Activated T-helper 17 cell treated with anti-CD3 and anti-CD28 coated beads, Interleukin-2, amount 50 U/mL, for 72 hours (primary cell): ENCODE measurements at places on chromosomes 6 and 20. TPM values are rescaled to one million over a fixed set of nuclear protein-coding genes. Genes with fewer than 3 reads are reported as not detected.

- peak; percentile 60 for ATAC-seq
- H3K4me1 ChIP-seq, result no peaks in the 10 kb centered on the region
- H3K27me3 ChIP-seq, result peaks cover 3% of the 10 kb centered on the region
- no peaks in the 10 kb centered on the region for H3K36me3 ChIP-seq
- no peak overlapping the region for H3K27ac ChIP-seq
- H3K4me3 ChIP-seq, result no peak overlapping the region
Observed at GRCh38 chr20:44695674-44696300, 19.4 kb upstream of the CCN5 start.

DNA sequence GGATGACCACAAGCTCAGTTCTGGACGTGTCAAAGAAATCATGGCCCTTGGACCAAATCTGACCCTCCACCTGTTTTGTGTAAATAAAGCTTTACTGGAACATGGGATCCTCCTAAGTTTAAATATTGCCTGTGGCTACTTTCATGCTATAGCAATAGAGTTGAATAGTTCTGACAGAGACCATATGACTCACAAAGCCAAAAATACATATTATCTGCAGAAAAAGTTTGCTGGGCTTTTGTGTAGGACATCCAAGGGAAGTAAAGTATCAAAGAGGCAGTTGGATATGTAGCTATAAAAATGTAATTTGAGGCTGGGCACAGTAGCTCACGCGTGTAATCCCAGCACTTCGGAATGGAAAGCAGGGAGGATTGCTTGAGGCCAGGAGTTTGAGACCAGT, 78.9 kb downstream of the TOX2 start:
- no peak overlapping the region for H3K27ac ChIP-seq
- peaks cover 2% of the 10 kb centered on the region for H3K4me1 ChIP-seq
- H3K27me3 ChIP-seq, result no peaks in the 10 kb centered on the region
- no peak overlapping the region for H3K4me3 ChIP-seq

DNA sequence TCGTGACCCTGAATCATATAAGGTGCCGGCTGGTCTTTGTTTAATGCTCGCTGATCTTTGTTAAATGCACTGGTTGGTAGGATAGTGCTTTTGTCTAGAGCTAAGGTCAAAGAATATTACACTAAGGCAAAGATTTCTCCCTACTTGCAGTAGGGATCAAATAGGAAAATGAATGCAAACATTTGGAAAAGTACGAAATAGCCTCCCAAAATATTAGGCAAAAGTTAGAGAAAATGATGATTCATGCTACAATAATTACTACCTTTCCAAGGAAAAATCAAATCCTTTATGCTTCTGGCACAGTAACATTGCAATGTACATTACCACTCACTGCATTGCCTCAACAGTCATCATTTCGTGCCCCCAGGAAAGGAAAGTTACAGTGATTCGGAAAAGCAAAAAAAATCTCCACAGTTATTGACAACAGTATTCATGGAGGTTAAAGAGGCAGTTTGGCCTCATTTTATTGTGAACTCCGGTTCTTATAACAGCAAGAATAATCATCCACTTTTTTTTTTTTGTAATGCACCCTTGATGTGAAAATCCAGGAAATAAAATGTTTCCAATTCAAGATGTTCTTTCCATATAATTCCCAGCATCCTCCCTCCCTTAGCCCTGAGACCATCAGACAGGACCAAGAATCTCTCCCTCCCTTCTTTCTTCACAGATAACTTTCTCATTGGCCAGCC, 61.7 kb upstream of the ZMYND8 start:
- no peak overlapping the region for H3K4me3 ChIP-seq
- H3K27ac ChIP-seq, result no peak overlapping the region
- no peaks in the 10 kb centered on the region for H3K36me3 ChIP-seq
- H3K4me1 ChIP-seq, result peaks cover 5% of the 10 kb centered on the region

DNA sequence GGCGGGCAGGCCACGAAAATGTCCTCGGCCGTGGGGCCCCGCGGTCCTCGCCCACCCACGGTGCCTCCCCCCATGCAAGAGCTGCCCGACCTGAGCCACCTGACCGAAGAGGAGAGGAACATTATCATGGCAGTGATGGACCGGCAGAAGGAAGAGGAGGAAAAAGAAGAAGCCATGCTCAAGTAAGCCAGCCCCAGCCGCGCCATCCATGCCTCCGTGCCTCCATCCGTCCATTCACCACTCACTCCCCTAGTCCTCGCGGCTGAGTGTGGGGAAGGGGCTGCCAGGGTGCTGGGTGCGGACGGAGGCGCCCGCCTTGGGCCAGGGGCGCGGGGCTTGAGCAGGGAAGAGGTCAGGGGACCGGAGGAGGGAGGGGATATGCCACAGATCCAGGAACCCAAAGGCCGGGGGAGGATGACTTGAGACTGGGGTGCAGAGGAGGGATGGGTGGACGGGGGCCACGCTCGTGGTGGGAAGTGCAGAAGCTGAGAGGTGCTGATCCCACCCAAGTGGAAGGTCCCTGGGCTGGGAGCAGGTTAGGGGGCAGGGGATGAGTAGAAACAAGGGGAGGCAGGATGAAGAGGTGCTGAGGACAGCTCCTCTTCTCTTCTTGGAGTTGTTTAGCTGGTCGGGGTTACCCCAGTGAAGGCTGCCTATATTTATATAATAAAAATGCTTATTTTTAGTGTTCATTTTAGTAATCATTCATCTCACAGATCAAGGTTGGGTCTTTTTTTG, 825 bp downstream of the RIMS1 start:
- peaks cover 4% of the 10 kb centered on the region for H3K36me3 ChIP-seq
- ATAC-seq, result no peak
- no peak overlapping the region for H3K4me3 ChIP-seq
- H3K27ac ChIP-seq, result no peak overlapping the region

DNA sequence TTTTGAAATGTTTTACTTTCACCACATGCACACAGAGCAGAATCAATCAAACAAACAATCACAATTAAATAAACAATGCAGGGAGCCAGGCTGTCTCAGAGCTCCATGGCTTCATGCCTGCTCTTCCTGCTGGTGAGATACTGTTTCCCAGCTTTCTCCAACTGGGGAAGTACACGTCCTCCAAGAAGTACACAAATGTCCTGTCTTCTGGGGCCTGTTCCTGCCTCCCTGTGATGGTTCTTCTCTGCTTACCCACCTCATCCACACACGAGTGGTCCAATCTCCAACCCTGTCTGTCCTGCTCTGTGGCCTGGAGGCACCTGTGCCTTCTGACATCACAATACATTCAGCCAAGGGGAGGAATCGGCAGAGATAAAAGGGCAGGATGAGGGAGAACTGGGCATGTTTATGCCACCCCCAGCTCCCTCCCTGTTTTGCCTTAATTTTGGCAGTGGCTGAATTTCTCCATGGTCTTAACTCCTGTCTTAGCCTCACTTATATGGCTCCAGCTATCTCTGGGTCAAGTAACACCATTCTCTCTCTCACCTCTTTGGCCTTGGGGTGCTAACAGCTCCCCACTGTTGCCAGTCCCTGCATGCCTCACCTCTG, 25.3 kb upstream of the TTPAL start:
- no peak overlapping the region for H3K4me3 ChIP-seq
- no peak for ATAC-seq
- no peaks in the 10 kb centered on the region for H3K4me1 ChIP-seq
- H3K36me3 ChIP-seq, result no peaks in the 10 kb centered on the region
- H3K27me3 ChIP-seq, result peaks cover 3% of the 10 kb centered on the region
- no peak overlapping the region for H3K27ac ChIP-seq

DNA sequence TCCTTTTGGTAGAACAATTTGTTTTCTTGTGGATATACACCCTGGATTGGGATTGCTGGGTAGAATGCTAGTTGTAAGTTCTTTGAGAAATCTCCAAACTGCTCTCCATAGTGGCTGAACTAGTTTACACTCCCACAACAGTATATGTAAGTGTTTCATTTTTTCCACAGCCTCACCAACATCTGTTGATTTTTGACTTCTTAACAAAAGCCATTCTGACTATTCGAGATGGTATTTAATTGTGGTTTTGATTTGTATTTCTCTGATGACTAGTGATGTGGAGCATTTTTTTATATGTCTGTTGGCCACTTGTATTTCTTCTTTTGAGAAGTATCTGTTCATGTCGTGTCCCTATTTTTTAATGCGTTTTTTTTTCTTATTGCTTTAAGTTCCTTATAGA, 444.1 kb downstream of the CBLN4 start:
- no peak for ATAC-seq
- no peak overlapping the region for H3K4me3 ChIP-seq
- H3K27me3 ChIP-seq, result no peaks in the 10 kb centered on the region
- no peaks in the 10 kb centered on the region for H3K4me1 ChIP-seq
- no peak overlapping the region for H3K27ac ChIP-seq

- H3K4me3 ChIP-seq, result no peak overlapping the region
- H3K27me3 ChIP-seq, result peaks cover 14% of the 10 kb centered on the region
- no peaks in the 10 kb centered on the region for H3K4me1 ChIP-seq
- H3K27ac ChIP-seq, result no peak overlapping the region
- ATAC-seq, result no peak
- no peaks in the 10 kb centered on the region for H3K36me3 ChIP-seq
Observed at GRCh38 chr6:168134560-168135201, 55.7 kb upstream of the FRMD1 start.

DNA sequence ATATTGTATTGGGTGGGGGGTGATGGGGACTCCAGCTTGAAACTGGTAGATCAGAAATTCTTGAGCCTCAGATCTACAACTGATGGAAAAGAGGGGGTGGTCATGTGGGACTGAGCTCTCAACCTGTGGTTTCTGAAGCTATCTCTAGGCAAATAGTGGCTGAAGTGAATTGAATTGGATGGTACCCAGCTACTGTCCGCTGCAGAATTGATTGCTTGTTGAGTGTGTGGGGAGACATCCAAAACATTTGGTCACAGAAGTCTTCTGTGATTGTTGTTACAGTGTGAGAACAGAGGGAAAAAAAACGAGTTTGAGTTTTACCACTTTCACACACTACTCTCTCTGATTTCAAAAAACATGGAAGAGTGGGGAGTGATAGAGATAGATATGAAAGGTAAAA, 14.8 kb downstream of the CDS2 start:
- no peaks in the 10 kb centered on the region for H3K27me3 ChIP-seq
- H3K36me3 ChIP-seq, result peaks cover 35% of the 10 kb centered on the region
- H3K4me3 ChIP-seq, result no peak overlapping the region
- no peak overlapping the region for H3K27ac ChIP-seq
- H3K4me1 ChIP-seq, result peaks cover 35% of the 10 kb centered on the region

GRCh38 chr20:20780127-20780824, 67.8 kb upstream of the RALGAPA2 start:
- ATAC-seq, result no peak
- H3K27me3 ChIP-seq, result peaks cover 17% of the 10 kb centered on the region
- no peak overlapping the region for H3K4me3 ChIP-seq
- H3K27ac ChIP-seq, result no peak overlapping the region
- no peaks in the 10 kb centered on the region for H3K4me1 ChIP-seq

DNA sequence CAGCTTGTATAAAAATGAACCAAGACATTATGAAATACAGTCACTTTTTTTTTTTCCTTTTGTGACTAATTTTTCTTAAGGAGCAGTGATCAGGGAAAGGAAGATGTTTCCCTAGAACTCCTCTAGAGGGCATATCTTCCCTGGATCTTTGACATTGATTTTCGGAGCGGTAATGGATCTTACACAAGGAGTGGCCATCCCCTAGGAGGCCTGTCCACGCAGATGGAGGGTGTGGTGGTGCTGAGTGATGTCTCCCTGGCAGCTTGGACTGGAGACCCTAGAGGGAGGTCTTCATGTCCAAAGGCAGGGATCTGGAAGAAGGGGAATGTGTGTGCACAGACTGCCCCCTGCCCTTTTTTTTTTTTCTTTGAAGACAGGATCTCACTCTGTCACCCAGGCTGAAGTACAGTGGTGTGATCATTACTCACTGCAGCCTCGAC, 7.0 kb upstream of the KIFC1 start:
- H3K27ac ChIP-seq, result no peak overlapping the region

GRCh38 chr6:158909938-158910337, 90.1 kb downstream of the RSPH3 start:
- no peak for ATAC-seq
- no peaks in the 10 kb centered on the region for H3K36me3 ChIP-seq
- no peak overlapping the region for H3K27ac ChIP-seq
- H3K4me1 ChIP-seq, result peaks cover 14% of the 10 kb centered on the region

DNA sequence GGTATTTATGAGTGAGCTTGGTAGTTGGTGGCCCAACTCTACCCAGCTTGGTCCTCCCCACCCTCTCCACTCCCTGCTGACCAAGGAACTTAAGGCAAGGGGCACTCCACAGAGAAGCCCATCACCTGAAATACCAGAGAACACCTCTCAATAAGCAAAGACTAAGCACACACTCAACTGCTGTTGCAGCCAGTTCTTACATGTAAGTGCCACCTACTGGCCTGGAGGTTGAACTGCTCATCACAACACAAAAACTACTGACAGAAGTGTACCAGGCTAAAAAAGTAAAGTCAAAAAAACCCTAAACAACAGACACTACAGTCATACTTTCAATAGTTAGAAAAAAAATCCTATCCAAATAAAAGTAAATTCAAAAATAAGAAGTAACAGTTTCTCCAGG, 146.2 kb downstream of the FAM83B start:
- H3K4me1 ChIP-seq, result no peaks in the 10 kb centered on the region
- H3K36me3 ChIP-seq, result no peaks in the 10 kb centered on the region
- ATAC-seq, result no peak
- H3K27ac ChIP-seq, result no peak overlapping the region

RIPPLY2 gene
- not detected for total RNA-seq

GABRR2 gene
- total RNA-seq, result 0.64 TPM

MTFR2 gene
- 15.3 TPM for total RNA-seq

ABHD16B gene
- 0.19 TPM for total RNA-seq

STAU1 gene
- 88.2 TPM for total RNA-seq

PTK7 gene
- total RNA-seq, result 0.56 TPM
